GM20000 (cell line): ENCODE measurements at places on chromosomes 3 and 15.
A peak's percentile ranks its signal among the peaks of the same experiment; 100 is the strongest.

GRCh38 chr3:14370720-14371572 lies 31.5 kb upstream of the SLC6A6 start:
- DNase-seq = no peak

DNA sequence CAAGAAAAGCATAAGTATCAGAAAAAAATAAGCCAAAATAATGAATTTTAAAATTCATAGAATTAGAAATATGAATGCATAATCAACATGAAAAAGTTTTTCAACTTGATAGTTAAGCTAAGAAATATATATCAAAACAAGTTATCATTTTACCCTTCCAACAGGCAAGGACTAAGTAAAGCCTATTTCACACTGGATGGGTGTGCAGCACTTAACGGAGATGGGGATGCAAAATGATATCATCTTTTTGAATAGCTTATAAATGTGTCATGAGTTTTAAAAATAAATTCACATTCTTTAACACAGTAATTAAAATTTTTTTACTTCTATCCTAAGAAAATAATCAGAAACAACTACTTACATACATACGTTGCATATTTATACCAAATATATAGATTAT lies 20.9 kb downstream of the PIK3R4 start:
- DNase-seq = no peak

DNA sequence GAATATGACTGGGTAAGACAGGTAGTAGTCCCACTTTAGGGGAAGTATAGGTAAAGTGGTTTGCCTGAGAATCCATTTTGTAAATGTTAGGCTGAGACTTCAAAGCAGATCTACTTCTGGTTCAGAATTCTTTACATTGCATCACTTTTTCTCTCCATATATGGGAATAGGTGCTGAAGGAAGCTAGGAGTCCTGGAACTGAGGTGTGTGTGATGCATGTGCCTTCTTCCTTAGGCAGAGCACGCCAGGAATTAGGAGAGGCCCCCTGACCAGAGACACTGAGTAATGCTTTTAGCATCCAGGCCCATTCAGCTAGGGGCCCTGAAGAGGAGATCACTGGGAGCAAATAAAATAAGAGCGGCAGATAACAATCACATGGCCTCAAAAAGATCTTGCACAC lies 69.2 kb upstream of the DCP1A start:
- DNase-seq = no peak

- DNase-seq = no peak
Measured at GRCh38 chr3:22372292-22373062, 621.5 kb upstream of the ZNF385D start.

GRCh38 chr3:114694251-114694650 lies 400.4 kb downstream of the TIGIT start:
- no peak for DNase-seq

DNA sequence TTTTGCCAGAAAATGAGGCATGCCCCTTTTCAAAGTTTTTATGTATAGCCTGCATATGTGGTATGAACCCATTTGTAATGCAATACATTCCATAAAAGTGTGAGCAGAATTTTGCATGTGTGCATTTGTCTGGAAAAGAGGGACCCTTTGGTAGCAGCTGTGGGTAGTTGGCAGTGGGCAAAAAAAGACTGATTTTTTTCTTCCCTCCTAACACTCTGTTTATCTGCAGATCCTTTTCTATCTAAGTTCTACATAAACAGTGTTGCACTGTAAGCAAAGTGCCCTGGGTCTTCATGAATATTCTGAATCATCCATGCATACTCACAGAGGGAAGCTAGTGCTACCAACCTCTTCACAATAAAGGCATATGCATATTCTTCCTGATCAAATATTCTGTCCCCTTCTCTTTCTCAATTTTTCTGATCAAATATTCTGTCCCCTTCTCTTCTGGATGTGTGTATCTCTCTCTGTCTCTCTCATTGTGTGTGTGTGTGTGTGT lies 211.2 kb upstream of the EIF1B start:
- no peak for DNase-seq

- no peak for DNase-seq
Measured at GRCh38 chr15:63065262-63066221, 23.0 kb downstream of the TPM1 start.

GRCh38 chr15:68560501-68561113 lies 18.2 kb upstream of the CORO2B start:
- DNase-seq = no peak

GRCh38 chr3:42660131-42660715 lies 6.7 kb downstream of the ZBTB47 start:
- no peak for DNase-seq

DNA sequence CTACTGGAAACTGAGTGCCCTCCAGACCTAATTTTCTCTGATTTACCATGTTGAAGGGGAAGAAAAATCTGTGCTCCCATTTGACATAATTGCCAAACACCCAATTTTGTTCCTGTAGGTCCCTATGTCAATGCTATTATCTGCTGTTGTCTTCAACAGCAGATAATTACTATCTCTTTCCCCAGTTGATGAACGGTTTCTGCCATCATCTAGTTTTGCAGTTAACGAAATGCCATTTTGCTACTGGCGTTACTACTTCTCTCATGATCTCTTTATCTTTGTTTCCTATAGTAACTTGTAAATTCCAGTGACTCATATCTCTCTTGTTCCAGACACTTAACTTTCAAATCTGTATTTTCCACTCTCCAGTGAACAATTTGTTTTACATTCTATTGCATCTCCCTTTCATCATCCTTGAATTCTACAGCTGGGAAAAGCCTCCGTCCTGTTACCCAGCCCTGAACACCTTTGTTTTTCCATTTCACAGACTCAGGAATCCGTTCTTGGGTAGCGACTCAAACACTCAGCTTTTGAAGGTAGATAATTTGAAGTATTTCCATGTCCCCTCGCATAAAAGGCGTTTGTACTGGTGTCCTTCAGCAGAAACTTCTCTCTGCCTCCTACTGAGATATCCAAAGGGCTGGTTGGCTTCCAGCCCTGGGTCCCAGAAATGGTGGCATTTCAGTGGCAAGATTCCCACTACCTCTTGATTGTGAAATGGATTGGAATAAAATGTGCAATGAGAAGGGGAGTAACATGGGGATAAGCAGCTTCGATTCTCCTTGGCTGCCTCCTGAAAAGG lies 111.7 kb downstream of the FOXB1 start:
- DNase-seq = no peak

- DNase-seq = no peak
Measured at GRCh38 chr3:173019378-173019777, 121.7 kb downstream of the SPATA16 start.

DNA sequence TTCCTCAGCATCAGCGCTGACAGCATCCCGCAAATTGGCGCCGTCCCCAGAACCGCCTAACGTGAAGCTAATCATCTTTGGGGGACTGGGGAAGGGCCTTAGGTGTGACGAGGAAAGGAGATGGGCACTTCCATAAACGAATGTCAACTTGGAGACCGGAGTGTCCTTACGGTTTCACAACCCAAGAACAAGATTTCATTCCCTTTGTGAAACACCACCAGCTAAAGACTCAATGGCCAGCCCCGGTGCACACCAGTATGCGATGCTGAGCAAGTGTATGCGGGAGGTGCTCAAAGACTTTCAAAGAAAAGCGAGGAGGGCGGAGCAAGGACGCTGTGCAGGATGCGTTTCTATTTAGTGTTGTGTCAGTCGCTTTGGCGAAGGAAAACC lies 759 bp upstream of the TTBK2 start:
- DNase-seq = peak; percentile 22

GRCh38 chr15:67521783-67522568 lies 1.0 kb downstream of the C15orf61 start:
- no peak for DNase-seq

- no peak for DNase-seq
Measured at GRCh38 chr3:123667784-123668183, 82.9 kb upstream of the HACD2 start.

DNA sequence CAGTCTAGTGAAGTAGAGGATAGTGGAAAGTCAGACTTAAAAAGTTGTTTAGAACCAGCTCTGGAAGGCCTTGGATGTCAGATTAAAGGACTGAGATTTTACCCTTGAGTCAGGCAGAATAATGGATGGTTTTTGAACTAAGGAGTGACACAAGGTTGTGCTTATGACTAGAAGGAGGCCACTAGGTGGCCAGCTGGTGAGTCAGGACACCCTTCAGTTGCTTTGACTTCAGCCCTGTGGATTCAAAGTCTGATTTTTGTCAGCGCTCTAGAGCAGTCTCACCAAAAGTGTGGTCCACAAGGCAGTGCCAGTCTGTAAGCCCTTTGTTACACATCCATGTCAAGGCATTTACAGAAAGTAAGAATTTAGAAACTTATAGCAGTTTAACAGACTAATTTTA lies 3.8 kb upstream of the GABPB1 start:
- DNase-seq = peak; percentile 58

DNA sequence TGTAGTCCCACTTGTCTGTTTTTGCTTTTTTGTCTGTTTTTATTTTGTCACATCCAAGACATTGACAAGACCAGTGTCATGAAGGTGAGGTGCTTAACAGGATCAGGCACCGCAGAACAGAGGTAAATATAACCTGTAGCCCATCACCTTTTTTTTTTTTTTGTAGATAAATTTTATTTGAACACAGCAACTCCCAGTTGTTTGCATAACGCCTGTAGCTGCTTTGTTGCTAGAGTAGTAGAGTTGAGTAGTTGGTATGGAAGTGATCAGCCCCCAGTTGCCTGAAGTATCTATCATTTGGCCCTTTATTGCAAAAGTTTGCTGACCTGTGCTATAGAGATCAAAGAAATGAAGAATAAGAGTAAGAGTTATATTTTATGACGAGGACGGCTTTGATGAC lies 135.0 kb downstream of the TCF12 start:
- DNase-seq = no peak

- no peak for DNase-seq
Measured at GRCh38 chr3:189838291-189838690, 207.1 kb downstream of the TP63 start.

GRCh38 chr3:129318921-129319320 lies 40.3 kb downstream of the HMCES start:
- DNase-seq = no peak

DNA sequence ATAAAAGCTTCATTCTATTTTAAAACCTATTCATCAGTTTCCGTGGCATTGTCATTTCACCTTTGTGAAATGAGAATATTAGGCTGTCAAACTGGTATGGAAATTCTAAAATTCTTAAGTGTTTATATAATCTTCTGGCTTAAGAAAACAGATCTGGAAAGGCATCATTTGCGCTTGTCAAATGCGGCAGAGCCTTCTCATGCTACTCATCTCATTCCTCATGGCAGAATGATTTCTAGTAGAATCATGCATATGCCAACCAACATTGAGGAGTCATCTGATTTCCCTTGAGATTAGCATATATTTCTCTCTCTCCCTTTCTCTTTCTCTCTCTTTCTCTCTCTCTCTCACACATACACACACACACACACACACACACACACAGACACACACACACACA lies 48.8 kb downstream of the STRIT1 start:
- DNase-seq = no peak

- no peak for DNase-seq
Measured at GRCh38 chr3:105512061-105512460, 145.4 kb downstream of the ALCAM start.

DNA sequence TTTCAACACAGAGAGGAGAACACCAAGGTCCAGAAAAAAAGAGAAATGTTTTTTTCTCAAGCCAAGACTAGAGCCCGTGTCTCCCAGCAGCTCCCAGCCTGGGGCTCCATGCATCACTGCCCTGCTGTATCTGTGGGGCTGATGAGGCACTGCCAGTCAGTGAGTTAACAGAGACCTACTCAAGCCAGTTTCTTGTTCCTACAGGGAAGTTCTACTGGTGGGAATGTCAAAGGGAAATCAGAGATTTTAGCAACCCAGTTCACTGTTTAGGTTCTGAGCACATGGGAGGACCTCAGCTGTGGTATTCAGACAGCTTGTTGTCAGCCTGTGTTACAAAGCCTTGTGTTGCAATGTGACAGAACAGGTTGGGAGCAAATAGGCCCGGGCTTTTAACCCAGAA lies 234.3 kb downstream of the TLE3 start:
- no peak for DNase-seq

DNA sequence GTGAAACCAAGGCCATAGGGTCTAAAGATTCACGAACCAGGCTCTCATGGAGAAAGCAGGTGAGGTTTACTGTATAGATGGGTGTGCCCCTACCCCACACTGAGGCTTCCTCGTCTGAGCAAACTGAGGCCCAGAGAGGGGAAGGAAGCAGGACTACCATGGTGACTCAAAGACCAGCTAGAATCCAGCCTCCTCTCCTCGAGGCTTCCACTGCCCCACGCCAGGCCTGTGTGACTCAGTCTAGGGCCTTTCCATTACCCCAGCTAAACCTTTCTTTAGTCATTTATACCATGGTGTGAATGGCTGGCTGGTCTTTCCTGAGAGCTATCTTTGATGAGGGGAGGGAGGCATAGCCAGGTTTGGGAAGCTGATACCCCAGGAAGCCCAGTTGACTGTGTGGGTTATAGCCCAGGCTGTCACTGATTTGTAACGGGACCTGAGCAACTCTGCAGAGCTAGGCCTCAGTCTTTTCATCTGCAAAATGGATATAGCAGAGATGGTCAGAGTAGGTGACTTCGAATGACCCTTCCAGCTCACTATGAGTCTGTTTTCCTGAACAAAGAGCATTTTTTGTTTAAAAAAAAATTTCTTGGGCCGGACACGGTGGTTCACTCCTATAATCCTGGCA lies 3.0 kb upstream of the RHO start:
- no peak for DNase-seq

DNA sequence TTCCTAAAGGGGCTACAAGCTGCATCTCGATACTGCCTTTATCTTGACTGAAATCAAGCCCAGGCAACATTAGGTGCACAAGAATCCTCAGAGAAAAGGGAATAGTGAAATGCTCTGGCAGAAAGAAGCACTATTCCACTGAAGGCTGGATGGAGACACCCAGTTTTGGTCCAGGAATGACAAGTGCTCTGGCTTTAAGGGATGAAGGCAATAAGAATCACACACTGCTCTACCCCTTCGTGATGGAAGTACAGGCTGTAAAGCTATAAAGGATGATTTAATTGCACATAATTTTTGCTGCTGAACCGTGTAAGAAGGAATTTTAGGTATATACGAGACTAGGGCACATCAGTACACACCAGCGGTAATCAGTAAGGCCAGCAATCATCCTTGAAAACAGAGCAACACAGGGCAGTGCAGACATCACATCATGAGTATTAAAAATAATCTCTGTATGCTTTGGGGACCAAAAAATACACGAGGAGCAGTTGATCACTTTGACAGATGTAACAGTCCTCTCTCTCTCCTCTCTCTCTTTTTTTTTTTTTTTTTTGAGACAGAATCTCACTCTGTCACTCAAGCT lies 414.6 kb upstream of the TBL1XR1 start:
- DNase-seq = no peak

- DNase-seq = no peak
Measured at GRCh38 chr15:66400351-66400774, 13.7 kb downstream of the MAP2K1 start.
